ENCODE measurements at places on chromosomes 3 and 15.

- no peak for DNase-seq
These were observed 55.6 kb upstream of the DLG1 start for GRCh38 chr3:197353867-197354567.

DNA sequence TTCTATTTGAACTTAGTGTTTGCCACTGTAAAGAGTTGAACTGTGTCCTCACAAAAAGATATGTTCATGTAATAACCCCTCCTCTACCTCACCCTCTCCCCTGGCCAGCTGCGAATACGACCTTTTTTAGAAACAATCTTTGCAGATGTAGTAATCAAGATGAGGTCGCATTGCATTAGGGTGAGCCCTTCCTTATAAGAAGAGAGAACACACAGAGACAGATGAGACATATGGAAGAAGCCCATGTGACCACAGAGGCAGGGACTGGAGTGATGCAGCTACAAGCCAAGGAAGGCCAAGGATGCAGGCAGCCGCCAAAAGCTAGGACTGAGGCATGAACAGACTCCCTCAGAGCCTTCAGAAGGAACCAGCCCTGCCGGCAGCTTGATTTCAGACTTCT lies 27.6 kb downstream of the GPR176 start:
- no peak for DNase-seq

DNA sequence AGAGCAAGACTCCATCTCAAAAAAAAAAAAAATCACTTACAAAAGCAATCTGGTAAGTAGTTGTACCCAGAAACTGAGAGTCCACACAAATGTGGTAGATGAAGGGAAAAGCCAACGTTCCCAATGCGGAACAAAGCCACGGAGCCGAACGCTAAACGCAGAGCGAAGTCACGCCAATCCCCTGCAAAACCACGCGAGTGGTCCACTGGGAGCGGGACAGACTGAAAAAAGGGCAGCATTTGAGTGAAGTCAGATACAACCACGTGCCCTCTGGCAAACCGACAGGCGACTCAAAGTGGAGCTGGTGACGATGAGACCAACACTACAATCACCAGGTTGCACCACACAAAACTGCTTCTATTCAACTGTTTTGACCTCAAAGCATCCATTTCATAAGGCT lies 246.1 kb upstream of the LYSMD4 start:
- no peak for DNase-seq

DNA sequence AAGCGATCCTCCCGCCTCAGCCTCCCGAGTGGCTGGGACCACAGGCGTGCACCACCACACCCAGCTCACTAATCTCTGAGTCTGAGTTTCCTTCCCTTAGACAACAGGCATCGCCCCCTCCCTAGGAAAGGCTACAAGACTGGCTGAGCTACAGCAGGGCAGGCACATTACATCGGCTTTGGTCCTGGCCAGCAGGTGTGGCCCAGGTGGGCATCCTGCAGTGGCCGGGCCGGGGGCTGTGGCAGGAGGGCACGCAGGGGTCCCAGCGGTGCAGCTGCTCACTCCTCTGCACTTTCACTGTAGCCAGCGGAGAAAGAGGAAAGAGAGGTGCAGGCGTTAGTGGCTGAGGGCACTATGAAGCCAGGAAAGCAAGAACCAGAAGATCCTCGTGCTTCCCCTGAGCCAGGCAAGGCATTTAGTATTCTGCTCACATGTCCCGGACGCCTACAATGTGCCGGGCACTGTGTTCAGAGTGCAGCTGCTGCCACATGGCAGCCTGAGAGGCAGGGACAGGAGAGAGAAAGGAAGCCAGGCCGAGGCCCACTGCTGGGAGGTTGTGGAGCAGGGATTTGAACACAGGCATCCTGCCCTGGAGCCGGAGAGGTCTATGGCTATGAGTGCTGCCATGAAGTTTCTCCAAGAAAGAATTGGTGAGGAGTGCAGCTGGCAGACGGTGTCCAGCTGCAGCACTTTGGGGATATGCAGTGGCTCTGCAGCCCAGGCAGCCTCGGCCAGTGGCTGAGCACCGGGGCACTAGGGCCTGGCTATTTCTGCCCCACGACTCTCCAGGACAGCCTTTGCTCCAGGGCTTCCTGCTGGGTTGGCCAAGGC lies 22.3 kb downstream of the GRIP2 start:
- no peak for DNase-seq

DNA sequence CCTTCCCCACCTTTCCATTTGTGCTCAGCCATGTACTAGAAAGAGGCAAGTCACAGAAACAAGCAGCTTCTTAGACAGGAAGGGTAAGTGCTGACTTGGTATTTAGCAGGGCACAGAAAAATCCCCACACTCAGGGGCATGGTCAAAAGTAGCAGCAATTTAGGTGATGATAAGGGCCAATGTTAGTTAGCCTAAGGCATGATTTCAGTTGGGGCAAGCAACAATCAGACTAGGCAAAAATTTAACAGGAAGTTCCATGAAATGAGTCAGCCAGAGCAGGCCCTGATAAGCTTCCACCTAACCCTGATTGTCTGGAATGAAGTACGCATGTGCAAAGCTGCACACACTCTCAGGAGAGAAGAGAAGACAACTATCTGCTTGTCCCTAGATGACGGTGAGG lies 423.4 kb upstream of the UBE2E2 start:
- no peak for DNase-seq
